ENCODE measurements at places on chromosomes 11 and 22.

- DNase-seq = peak; percentile 67
Measured at GRCh38 chr22:37639070-37639760, at the start of gene SH3BP1. Gene SH3BP1, plus strand, starts transcription at chr22:37639669. Its CDS starts 119 bp downstream, at chr22:37639788.

GRCh38 chr11:44847316-44847715, 103.4 kb downstream of the TP53I11 start:
- no peak for DNase-seq

- no peak for DNase-seq
Measured at GRCh38 chr11:128053981-128054931, 533.1 kb downstream of the ETS1 start.

GRCh38 chr11:66607126-66607834, 9.2 kb upstream of the RBM14 start:
- no peak for DNase-seq

- DNase-seq = no peak
Measured at GRCh38 chr11:129237880-129238638, 45.9 kb upstream of the ARHGAP32 start.

DNA sequence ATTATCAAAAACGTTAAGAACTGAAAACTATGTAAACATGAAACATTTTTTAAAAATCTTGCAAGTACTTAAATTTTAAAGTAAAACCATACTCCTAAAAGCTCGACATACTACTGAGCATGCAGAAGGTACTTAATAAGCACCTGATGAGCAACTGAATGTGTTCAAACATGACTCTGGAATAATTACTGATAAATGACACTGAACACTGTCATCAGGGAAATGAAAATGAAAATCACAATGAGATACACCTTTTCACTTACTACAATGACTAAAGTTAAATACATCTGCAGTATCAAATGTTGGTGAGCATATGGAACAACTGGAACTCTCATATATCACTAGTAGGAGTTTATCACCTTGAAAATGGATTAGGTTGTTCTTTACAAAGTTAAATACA, 65.2 kb downstream of the PICALM start:
- DNase-seq = no peak

DNA sequence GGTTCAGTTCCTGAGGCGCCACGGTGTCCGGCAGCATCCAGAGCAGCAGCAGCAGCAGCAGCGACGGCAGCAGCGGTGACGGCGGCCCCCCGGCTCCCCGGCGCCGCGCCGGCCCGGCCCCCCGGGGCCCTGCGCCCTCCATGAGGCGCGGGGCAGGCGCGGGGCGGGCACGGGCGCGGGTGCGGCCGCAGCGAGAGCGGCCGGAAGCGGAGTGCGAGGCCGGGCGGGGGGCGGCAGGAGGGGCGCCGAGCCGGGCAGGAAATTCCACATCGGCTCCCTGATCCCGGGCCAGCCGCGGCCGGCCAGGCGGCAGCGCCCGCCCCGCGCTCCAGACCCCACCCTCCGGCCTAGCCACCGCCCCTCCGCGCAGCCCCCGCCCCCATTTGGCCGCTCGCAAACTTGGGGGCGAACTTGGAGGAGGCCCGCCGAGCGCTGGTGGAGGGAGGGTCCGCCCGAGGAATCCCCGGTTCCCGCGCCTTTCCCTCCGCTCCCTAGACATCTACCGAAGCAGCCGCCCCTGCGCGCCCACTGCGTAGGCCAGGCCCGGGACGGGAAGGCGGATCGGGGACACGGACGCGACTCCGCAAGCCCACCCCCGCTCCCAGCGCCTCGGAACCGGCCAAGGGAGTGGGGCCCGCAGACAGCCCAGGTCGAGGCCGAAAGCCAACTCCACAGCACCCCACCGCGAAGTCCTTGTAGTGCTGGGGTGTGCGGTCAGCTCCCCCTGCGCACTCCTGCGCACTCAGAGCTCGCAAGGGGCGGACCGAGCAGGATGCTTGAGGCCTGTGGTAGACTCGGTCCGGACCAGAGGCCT, at the start of gene SCARF2:
Gene SCARF2 (minus strand): TSS at position 213 of the 814 bp plus-strand sequence. CDS start 71 bp downstream, at position 142.
- DNase-seq = peak; percentile 82

GRCh38 chr11:11035331-11035730, 177.5 kb upstream of the ZBED5 start:
- no peak for DNase-seq

DNA sequence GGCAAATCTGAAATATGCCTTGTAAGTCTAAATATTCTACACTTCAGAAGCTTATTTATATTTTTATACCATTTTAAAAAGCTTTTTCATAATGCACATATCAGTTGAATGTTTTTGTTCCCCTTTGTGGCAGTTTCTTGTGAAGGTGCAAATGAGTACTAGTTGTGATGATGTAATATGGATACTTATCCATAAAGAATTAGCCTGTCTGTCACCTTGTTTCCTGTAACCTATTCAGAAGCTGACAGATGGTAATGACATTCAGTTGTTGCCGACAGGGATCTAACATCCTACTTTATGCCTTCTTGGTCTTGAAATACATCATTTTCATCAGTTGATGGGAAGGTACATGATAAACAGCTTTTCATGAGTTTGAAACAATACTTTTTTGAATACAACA, 2.9 kb downstream of the QSER1 start:
- no peak for DNase-seq

- no peak for DNase-seq
Measured at GRCh38 chr11:62359475-62359874, 22.2 kb downstream of the ASRGL1 start.

DNA sequence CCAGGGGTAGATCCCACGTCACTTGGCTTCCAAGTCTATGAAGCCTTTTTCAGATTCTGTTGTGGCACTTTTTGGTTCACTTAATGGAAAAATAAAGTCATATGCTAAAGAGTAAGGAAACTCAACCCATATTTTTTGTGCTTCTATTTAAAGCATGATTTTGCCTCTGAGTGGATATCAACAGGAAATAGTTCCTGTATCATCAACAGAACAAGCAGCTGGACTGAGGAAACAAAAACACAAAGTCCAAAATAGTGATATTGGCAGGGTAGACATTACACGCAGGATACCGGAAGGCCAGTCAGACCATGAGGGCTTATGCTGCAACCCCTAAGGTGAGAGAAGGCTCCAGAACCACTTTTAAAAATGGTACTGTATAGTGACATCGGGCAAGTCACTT, 248.3 kb upstream of the ANO5 start:
- no peak for DNase-seq

GRCh38 chr11:112785149-112785548, 176.1 kb upstream of the NCAM1 start:
- no peak for DNase-seq

DNA sequence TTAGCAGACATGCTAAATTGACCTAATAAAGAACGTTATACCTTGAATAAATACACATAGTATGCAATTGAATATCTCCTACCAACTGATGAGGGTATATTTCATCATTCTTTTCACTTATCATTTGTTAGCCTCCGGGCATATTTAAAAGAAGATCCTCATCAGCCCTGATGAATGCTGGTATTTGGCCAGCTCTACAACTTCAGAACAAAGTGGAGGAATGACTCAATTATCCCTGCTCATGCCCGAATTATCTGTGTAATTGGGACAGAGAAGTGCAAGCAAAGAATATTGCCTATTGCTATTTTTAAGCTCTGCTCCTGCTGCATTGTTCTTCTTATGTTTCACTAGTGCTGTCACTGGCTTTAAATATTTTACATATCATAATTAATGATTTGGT, 622.1 kb downstream of the METTL15 start:
- no peak for DNase-seq

DNA sequence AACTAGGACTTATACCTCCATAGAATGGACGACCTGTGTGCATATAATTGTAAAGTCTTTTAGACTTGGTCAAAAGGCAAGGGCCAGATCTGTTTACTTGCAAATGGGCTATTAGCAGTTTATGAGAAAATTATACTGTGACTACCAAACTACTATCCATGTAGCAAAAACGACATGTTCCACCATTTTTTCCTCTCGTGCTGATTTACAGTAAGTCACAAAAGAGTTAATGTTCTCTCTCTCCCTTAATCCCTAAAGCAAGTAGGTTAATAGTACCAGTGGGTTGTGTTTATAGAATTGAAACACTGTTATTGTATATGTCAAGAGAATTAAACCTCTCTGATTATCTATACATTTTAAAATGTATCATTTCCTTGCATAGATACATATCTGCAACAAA, 147.3 kb downstream of the MAML2 start:
- DNase-seq = no peak

DNA sequence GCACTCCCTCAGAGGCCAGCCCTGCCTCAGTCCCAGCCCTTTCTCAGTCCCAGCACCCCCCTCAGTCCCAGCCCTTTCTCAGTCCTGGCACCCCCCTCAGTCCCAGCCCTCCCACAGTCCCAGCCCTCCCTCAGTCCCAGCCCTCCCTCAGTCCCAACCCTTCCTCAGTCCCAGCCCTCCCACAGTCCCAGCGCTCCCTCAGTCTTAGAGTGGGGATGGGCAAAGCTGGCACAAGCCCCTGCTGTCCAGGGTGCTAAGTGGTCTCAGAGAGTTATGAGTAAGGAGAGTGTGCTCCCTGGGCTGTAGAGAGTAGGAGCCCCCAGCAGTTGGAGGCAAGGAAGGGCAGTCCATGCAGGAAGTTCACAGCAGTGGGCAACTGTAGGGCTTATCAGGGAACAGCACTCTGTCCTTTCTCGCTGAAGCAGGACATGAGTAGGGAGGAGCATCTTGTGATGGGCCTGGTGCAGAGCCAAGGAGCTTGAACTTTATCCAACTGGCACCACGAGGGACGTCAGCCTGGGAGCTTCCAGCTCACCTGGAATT, 51.4 kb upstream of the CRYBB3 start:
- DNase-seq = no peak

DNA sequence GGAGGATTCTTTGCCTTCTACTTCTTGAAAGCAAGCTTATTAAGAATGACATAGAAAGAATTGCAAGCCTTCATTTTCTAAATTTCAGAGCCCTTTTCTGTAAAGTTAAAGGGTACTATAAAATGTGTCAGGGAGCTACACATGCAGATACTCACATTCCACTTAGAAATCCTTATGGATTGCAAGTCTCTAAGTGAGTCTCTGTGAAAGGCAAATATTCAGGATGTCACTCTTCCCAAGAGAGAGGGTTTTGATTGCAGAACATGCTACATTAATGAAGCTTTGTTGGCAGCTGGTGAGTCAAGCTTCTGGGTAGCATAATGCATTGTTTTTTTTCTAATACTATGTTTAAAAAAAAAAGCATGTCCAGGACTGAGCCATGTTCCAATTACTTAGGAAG, 369.2 kb downstream of the DCDC1 start:
- DNase-seq = no peak

GRCh38 chr11:57674251-57674650, 6.3 kb downstream of the ZDHHC5 start:
- no peak for DNase-seq

DNA sequence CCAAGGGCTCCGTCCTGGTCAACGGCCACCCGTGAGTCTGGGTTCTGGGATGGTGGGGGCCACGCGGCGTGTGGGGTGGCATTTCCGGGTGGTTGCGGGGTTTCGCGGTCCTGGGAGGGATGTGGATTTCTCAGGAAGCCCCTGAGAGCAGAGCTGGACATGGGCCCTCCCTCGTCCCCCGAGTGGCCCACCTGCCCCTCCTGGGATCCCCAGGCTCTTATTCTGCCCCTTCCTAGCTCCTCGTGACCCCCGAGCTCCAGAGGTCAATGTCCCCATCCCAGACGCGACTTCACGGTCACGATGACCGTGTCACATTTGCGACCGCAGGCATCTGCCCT, 4.4 kb downstream of the MUC5AC start:
- DNase-seq = no peak

- DNase-seq = no peak
Measured at GRCh38 chr11:119266517-119267255, 50.2 kb downstream of the MCAM start.

DNA sequence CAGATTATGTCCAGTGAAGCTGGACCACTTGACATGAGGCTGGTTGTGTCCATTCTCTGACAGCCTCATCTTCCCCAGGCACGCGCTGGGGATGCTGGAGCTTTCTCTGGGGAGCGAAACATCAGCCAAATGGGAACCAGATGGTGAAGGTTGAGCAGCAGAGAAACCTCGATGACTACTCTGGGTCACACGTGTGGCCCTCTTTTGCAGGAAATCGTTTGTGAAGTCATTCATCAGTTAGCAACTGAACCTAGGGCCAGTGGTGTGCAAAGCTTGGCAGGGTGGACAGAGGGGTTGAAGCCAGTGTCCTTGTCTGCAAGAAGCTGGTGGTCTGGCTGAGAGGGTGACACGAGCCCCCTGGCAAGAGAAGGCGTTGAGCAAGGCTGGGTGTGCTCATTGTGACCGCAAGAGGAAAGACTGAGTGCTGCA, 109.8 kb downstream of the ZBTB16 start:
- DNase-seq = no peak

- no peak for DNase-seq
Measured at GRCh38 chr11:67600324-67601029, 6.3 kb upstream of the NDUFV1 start.

DNA sequence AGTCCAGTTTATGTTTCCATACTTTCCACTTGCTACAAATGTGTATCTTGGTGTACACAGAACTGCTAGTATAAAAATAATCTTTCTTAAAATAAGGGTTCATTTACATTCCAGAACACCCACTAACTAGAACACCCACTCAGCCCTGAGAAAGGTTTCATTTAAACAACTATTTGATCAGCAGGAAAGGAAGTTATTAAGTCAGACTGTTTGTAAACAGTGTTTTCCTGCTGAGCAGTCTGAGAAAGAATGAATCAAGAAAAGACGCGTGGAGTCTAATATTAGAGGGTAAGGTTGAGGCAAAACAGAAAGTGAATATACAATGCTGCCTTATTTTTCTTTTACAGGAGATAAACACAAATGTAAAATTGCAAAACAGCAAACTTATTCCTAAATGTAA, 32.7 kb downstream of the NARS2 start:
- no peak for DNase-seq

GRCh38 chr11:77213589-77214428, 85.8 kb downstream of the MYO7A start:
- DNase-seq = no peak

DNA sequence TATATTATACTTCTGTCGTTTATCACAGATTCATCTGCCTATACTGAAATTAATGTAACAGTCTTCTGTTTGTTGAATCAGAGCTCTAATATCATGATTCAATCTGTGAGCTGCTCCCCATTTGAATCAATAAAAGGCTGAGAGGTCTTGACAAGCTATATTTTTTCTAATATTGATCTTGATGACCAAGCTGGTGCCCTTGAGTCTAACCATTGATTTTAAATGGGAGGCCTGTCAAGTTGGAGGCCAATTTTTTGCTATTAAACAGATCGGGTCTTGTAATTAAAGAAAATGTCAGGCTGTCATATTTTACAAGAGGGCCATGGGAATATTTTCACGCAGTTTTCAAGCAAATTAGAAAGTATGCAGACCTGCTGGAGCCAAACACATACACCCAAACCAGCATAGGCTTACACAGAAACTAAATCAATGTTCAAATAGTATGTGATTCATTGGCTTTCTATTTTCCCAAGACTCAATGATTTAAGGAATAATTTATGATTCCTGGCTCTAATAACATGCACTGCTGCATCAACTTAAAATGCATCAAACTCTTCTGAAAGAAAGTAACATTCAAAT, 286.9 kb downstream of the CNTN5 start:
- DNase-seq = no peak

GRCh38 chr11:2924381-2924780, 4.8 kb downstream of the PHLDA2 start:
- DNase-seq = no peak

GRCh38 chr11:78768971-78769370, 194.3 kb upstream of the NARS2 start:
- DNase-seq = no peak

All from right kidney (tissue), 9 donors.